NCI-H2171 (cell line): ENCODE measurements at places on chromosomes 1 and 21.

- DNase-seq, result peak; percentile 47
Measured at GRCh38 chr1:187336441-187337168, 507.9 kb downstream of the PLA2G4A start.

DNA sequence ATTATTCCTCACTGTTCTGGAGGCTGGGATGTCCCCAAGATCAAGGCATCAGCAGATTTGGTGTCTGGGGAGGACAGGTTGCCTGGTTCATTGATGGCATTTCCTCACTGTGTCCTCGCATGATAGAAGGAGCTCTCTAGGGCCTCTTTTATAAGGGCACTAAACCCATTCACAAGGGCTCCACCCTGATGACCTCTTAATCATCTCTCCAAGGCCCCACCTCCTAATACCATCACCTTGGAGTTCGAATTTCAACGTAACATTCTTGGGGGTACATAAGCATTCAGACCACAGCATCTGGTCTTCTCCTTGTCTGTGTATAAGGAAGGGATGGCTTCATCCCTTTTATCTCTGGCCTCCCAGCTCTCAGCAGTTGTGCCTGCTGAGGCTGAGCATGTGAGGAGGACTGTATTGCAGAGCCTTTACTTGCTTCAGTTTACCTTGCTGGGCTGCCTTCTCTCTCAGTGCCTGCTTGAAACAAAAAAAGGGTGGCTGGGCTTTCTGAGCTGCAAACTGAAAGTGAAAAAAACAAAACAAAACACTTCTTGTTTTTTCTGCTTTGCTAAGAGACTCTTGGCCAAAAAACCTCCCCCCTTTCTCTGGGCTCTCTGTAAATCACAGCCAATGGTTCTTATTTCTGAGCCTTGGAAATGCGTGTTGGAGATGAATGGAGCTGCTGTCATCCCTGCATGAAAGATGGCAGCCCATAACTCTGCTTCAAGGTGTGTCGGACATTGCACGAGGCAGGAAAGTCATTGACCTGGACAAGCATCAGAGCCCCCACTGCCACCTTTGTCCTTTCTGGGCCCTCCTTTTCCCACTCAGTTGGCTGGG, 75.8 kb downstream of the RHOU start:
- DNase-seq, result no peak

GRCh38 chr1:224192082-224192788, 9.2 kb downstream of the DEGS1 start:
- no peak for DNase-seq

- no peak for DNase-seq
Measured at GRCh38 chr1:20753589-20753988, 21.1 kb upstream of the SH2D5 start.

DNA sequence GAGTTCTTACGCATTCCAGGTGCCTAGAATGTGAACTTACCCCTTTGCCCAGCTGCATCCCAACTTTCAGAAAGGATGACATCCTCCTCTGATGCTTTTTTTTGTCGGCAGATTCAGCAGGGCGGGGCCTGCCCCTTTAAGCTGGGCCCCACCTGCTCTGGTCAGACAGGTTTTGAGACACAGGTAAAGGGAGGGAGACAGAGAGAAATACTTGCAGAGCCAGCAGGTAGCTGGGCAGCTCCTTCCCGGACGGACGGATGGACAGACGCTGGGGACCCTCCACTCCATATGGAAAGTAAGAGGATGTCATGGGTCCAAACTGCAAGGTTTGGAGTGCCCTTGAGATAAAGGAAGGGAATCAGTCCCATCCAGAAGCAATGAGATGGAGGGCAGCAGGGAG, at the start of gene TMEM79:
Gene TMEM79 (plus strand): TSS at position 214 of the 400 bp plus-strand sequence. CDS start 902 bp downstream, outside the sequence.
- no peak for DNase-seq

- DNase-seq, result no peak
Measured at GRCh38 chr1:31694964-31695313, 8.9 kb downstream of the COL16A1 start.
